Cerebellum (tissue), 4 donors: ENCODE measurements at places on chromosomes 1 and 21.

- no peak for DNase-seq
Observed at GRCh38 chr1:18539171-18539570, 58.4 kb downstream of the KLHDC7A start.

DNA sequence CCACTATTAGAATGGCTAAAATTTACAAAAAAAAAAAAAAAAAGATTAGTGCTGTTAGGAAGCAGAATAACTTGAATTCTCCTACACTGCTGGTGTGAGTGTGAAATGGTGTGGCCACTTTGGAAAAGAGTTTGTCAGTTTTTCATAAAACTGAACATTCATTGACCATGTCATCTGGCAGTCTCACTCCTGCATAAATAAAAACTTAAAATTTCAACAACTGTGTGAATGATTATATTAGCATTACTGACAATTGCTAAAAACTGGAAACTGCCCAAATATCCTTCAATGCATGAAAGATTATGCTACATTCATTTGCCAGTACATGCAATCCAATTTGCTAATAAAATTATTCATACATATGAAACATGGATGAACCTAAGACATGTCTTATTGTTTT lies 570.9 kb downstream of the NEGR1 start:
- DNase-seq: no peak

GRCh38 chr21:26982767-26983166 lies 15.9 kb upstream of the ADAMTS5 start:
- DNase-seq: no peak

- DNase-seq: no peak
Observed at GRCh38 chr1:99950486-99950885, 19.3 kb upstream of the SLC35A3 start.

DNA sequence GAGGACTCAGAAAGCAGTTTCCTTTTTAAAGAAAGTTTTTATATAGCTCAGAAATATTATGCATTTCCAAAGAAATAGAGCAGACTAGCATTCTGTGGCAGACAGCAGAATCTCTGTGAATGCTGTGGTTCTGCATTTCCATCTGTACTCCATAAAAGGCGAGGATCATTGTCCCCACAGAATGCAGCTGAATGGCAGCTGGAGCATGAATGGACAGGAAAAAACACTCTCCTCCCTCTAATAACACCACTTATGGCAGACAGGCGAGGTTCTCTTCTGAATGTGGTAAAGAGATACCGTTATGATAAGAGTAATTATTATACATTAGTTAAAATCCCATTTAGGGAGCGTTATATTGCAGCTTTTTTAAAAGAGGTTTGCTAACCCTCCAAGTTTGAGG lies 81.4 kb upstream of the WLS start:
- DNase-seq: no peak

DNA sequence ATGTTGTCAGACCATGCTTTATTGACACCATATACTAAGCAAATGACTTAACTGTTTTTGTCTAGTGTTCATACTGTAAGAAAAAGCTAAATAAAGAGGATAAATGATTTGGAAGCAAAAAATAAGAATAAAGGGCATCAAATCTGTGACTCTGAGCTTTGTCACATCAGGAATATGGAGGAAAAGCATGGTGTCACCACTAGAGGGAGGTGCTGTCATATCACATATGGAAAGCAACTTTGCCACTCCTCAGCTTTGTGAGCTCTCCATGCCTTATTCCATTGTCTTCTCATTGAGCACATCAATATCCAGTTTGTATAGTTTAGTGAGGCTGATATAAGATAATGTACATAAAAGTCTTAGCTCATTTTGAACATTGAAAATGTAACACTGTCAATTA lies 20.8 kb upstream of the GBP1 start:
- DNase-seq: no peak

GRCh38 chr1:70005386-70006034 lies 199.9 kb downstream of the LRRC40 start:
- no peak for DNase-seq

GRCh38 chr21:38211321-38211720 lies 45.5 kb upstream of the KCNJ15 start:
- no peak for DNase-seq

- no peak for DNase-seq
Observed at GRCh38 chr1:13523780-13524477, 10.1 kb upstream of the LRRC38 start.

- no peak for DNase-seq
Observed at GRCh38 chr1:174265282-174265681, 106.0 kb downstream of the RABGAP1L start.

GRCh38 chr1:42439940-42440339 lies 15.9 kb downstream of the ZMYND12 start:
- DNase-seq: no peak

- no peak for DNase-seq
Observed at GRCh38 chr1:8580566-8580965, 236.9 kb downstream of the RERE start.

- DNase-seq: no peak
Observed at GRCh38 chr1:14263671-14264070, 334.8 kb upstream of the KAZN start.

DNA sequence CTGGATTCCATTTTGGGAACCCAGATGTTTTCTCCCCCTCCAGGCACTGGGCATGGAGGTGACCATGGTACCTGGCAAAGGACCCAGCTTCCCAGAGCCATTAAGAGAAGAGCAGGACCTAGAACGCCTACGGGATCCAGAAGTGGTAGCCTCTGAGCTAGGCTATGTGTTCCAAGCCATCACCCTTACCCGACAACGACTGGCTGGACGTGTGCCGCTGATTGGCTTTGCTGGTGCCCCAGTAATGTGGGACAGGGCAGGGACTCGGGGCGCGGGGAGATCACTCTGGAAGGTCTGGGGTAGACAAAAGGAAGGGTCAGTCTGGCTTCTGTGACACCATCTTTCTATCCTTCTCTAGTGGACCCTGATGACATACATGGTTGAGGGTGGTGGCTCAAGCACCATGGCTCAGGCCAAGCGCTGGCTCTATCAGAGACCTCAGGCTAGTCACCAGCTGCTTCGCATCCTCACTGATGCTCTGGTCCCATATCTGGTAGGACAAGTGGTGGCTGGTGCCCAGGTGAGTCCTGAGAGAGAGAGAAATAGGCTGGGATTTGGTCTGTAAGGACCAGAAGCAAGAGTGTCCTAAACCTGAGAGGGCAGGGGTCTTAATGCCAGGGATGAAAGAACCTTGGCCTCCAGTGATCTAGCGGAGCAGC lies 1.6 kb downstream of the UROD start:
- DNase-seq: no peak

DNA sequence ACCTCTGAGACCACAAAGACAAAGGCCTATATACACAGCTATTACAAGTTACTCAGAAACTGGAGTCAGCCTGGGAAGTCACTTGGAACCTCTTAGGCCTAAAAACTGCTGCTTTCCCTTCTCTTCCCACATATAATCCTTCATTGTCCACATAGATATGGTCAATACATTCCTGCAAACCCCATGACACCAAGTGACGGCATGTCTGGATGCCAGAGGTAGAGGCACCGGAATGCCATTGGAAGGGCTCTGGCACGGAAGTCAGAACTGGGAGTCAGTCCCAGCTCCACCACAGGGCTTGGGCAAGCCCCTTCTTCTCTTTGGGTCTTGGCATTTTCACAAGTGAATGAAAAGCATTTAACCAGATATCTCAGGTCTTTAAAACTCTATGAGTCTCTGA lies 204.7 kb downstream of the MATN1 start:
- no peak for DNase-seq

GRCh38 chr1:84617349-84617748 lies 43.1 kb upstream of the CTBS start:
- no peak for DNase-seq

DNA sequence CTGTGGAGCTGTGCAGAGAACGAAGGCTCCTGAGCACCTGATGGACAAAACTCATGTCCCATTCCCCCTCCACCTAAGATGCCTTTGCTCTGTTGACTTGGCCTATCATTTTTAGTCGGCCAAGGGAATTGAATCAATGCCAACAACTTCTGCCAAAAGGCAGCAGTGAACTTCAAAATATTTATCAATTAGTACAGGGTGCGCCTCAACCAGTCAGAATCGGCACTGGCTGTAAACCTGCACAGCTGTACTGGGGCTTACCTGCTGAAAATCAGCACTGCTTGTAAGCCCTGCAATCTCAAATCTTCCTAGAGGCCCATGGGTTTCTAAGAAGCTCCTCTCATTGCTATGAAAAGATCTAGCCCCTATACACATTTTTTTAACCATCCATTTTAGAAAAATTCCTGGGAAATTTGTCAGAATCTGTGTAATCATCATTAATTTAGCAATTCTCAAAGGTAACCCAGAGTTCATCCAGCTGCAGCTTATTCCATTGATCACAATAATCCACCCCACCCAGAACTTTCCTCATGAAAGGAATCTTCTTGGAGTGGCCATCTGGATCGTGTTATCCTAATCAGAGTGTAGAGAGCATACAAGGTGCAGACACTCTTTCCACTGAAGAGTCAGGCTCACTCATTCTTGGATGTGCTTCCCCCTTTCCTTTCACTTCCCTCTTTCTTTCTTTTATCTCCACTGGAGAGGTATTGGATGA lies 40.2 kb downstream of the ADAMTS1 start:
- no peak for DNase-seq

- no peak for DNase-seq
Observed at GRCh38 chr1:5142389-5142788, 488.0 kb downstream of the AJAP1 start.

GRCh38 chr1:198730952-198731351 lies 92.1 kb downstream of the PTPRC start:
- DNase-seq: no peak

GRCh38 chr21:32240851-32241687 lies 37.8 kb downstream of the MIS18A start:
- DNase-seq: no peak

DNA sequence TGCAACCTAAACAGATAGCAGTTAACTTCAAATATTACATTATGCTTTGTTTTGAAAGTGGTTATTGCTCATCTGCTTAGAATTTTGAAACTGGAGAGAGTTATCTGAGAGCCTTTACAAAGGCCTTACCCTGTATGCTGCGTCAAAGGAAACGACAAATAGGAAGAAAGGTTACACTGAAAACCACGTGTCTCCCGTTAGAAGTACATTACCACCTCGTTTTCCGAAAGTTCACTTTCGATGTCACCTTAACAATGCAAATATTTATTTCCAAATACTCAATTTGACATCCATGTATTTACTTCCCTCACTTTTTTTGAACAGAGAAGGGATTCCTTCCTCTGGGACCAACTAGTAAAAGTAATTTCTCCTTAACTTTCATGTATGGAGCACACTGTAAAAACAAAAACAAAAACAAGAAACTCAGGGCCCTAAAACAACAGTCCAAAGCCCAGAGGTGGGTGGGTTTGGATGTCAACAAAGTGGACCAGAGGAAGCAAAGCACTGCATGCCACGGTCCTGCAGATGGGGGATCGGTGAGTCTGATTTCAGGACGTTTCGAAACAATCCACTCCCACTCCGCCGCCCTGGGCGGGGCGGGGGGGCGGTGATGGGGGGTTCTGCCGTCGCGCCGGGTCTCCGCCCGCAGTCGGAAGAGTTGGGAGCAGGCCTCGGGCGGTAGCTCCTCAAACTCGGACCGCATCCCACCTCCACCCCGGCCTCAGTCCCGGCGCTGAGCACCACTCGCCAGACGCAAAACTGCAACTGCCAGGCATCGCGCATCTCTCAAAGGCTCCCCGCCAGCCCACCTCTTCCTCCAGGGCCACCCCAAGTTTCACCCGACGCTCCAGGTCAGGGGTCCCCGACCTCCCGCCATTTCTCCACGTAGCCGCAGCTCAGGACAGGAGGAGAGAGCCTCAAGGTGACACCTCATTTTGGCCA lies 841 bp downstream of the ADSS2 start:
- DNase-seq: peak; percentile 13

- no peak for DNase-seq
Observed at GRCh38 chr1:96918406-96918805, 196.8 kb downstream of the PTBP2 start.

DNA sequence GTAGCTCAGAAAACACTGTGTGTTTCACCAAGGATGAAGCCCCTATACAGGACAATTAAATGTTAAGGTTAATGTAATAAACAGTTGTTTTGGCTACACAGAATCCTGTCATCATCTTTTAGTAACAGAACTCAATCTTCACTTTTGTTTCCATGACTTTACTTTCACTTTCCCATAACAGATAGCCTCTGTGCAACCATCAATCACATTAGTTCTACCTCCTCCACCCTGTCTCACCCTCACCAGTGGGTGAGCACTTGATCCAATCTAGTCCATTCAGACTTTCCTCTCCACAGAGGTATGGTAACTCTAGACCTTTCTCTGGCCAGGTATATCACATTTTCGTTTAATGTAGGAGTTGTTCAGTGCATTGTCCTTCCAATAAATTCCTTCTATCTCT lies 1018.5 kb downstream of the ADGRL2 start:
- DNase-seq: no peak

- no peak for DNase-seq
Observed at GRCh38 chr1:8537991-8538390, 220.1 kb downstream of the SLC45A1 start.

- DNase-seq: no peak
Observed at GRCh38 chr1:232669981-232670747, 40.2 kb upstream of the SIPA1L2 start.

- DNase-seq: no peak
Observed at GRCh38 chr21:17688912-17689874, 76.5 kb upstream of the BTG3 start.

- DNase-seq: no peak
Observed at GRCh38 chr1:4172644-4173599, 272.9 kb upstream of the C1orf174 start.

- no peak for DNase-seq
Observed at GRCh38 chr21:32917362-32918135, 108.2 kb upstream of the OLIG2 start.

DNA sequence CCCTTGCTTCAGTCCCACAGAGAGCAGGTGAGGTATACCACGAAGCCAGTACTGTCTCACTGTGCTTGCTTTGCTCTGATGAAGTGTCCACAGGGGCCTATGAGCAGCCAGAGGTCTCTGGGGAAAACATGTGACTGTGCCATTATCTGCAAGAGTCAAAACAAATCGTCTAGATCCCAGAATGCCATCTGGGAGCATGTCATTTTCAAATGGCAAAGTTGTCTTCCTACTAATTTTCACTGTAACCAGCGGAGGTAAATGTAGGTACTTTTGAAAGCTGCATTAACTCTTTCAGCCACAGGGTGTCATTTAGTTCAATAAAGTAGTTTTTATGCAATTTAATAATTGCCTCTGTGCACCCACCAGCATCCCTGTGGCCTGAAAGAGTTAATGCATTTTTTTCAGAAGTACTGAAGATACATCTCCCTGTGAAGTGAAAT lies 173.6 kb upstream of the SGIP1 start:
- DNase-seq: no peak
